ENCODE measurements at places on chromosomes 2 and 18. TPM values are rescaled to one million over a fixed set of nuclear protein-coding genes. Genes with fewer than 3 reads are reported as not detected.

The FBXO36 gene
- total RNA-seq: 0.75 TPM

The KIAA2012 gene
- total RNA-seq: not detected

The SCN7A gene
- not detected for total RNA-seq

The OXER1 gene
- total RNA-seq: not detected

The CSRNP3 gene
- not detected for total RNA-seq

The DOK6 gene
- 0.28 TPM for total RNA-seq

The KATNAL2 gene
- 0.38 TPM for total RNA-seq

The NOSTRIN gene
- total RNA-seq: 0.36 TPM

The MTA3 gene
- 20.0 TPM for total RNA-seq

The RAB1A gene
- 104 TPM for total RNA-seq

The TCF7L1 gene
- total RNA-seq: 5.1 TPM

The BOLL gene
- not detected for total RNA-seq

The POTEI gene
- 0.09 TPM for total RNA-seq

All from endothelial cell of coronary artery (primary cell).